ENCODE measurements at places on chromosomes 5 and 9.

GRCh38 chr9:84123648-84124406 is 143.2 kb downstream of the RMI1 start:
- no peak for DNase-seq

DNA sequence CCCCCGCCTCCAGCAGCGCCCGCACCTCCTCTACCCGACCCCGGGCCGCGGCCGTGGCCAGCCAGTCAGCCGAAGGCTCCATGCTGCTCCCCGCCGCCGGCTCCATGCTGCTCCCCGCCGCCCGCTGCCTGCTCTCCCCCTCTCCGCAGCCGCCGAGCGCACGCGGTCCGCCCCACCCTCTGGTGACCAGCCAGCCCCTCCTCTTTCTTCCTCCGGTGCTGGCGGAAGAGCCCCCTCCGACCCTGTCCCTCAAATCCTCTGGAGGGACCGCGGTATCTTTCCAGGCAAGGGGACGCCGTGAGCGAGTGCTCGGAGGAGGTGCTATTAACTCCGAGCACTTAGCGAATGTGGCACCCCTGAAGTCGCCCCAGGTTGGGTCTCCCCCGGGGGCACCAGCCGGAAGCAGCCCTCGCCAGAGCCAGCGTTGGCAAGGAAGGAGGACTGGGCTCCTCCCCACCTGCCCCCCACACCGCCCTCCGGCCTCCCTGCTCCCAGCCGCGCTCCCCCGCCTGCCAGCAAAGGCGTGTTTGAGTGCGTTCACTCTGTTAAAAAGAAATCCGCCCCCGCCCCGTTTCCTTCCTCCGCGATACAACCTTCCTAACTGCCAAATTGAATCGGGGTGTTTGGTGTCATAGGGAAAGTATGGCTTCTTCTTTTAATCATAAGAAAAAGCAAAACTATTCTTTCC is 19.3 kb downstream of the CDKN2A start:
- DNase-seq: no peak

- DNase-seq: no peak
These were observed 155.0 kb downstream of the PRELID2 start for GRCh38 chr5:145680169-145680568.

DNA sequence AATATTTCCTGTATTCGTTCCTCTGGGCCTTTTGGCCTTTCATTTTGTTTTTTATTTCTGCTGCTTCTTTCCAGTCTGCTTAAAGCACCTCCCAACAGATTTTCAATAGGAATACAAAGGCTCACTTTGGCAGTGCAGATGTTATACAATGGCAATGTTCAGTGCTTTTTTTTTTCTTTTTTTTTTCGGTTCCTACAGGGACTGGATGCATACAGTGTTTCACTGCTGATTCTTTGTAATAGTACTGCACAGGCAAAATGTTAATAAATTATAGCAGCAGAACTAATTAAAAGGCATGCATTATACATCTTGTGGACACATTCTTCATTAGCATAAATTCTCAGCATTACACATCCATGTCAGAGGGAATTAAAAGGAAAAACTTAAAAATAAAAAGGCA is 356.6 kb upstream of the C9orf72 start:
- no peak for DNase-seq

GRCh38 chr5:175517824-175518450 is 39.6 kb downstream of the SFXN1 start:
- DNase-seq: no peak

- DNase-seq: no peak
These were observed 274.6 kb downstream of the ANXA1 start for GRCh38 chr9:73426269-73426668.

DNA sequence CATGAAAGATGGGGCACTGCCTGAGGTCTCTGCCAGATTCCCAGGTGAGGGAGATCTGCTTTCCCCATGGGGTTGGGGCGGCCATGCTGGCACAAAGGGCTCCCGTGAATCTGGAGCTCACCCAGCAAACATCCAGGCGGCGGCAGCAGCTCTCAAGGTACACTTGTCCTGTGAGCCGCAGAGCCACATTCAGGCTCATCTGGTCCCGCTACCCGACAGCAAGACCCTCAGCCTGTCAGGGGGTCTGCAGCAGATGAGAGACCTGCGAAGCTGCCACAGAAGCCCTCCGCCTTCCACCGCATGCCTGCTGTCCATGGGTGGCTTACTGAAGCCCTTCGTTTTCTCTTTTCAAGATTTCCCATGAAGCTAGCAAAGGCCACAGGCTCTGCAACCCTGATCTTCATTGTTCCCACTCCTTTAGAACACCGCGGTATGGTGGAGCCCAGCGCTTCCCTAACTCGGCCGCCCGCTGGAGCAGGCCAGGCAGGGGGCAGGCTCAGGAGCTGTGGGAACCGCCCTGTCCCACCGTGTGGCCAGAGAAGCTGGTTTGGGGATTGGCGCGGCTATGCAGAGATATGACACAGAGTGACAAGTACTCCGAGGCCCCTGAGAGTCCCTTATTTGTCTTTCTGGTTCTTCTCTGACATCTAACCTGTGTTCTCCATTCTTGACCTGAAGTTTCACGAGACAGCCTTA is 8.8 kb downstream of the LRRC14B start:
- no peak for DNase-seq

- DNase-seq: no peak
These were observed 793.9 kb downstream of the SEMA5A start for GRCh38 chr5:8751971-8752370.

Data from GM04504 (cell line).